ENCODE measurements at places on chromosomes 7 and 10. TPM values are rescaled to one million over a fixed set of nuclear protein-coding genes. Genes with fewer than 3 reads are reported as not detected.

DNA sequence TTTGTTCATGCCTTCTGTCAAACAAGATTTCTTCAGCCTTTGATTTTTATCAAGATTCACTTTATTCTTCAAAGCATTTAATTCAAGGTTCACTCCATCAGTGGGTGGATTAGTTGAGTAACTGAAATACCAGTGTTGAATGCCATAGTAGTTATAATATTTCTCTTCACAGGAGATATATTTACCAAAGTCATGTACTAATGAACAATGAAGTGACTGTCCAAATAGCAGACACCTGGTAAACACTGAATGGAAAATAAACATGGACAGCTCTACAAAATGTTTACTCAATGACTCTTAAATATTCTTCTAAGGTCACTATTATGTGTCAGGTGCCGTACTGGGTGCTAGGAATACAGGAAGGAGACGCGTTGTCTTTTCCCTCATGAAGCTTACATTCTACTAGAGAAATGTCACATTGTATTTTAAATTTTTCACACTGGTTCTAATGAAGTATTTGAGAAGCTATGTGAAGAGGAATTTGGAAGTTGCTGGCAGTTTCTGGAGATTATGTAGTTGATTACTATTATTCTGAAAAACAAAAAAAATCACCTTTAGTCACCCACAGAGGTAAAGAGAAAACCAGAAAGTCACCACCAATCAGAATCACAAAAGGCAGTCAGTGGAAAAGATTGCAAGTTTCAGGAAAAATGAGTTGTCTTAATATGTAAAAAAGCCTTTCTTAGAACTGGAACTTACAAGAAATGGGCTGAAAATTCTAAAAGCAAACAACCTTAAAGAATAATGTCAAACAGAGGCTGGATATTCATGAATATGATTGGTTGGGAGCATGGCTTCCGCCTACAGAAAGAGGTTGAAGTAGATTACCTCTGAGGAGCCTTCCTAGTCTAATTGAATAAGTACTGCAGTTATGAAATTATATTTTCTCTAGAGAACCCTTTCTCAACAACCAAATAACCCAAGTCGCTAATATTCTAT, 84.5 kb downstream of the RTKN2 start:
- no peak for DNase-seq

DNA sequence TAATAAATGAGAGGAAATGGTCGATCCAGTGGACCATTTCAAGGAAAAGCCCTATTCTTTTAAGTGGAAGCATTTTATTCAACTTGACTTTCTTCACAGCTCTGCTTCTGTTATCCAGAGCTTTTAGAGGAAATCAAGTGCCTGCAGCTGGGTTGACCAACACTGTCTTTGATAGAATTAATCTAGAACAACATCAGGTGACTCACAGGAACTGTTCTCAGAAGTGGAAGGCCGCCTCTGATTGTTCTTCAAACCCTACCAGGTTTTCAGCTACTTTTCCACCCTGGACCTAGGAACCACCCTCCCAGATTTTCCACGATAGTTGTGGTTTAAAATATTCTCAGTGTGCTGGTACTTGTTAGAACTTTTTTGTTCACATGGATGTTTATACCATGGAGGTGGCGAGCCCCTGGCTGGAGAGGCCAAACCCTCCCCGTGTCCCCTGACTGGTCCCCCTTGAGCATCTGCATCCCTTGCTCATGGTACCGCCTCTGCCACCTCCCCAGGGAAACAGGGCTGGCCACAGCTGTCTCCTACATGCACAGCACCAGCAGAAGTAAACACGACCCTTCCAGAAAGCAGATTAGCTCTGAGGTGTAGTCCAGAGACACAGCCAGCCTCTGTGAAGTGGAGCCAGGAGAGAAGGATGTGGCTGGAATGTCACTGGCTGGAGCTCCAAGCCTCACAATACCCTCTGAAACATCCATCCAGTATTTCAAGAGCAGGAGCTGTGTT, 293.3 kb downstream of the USP6NL start:
- no peak for DNase-seq

DNA sequence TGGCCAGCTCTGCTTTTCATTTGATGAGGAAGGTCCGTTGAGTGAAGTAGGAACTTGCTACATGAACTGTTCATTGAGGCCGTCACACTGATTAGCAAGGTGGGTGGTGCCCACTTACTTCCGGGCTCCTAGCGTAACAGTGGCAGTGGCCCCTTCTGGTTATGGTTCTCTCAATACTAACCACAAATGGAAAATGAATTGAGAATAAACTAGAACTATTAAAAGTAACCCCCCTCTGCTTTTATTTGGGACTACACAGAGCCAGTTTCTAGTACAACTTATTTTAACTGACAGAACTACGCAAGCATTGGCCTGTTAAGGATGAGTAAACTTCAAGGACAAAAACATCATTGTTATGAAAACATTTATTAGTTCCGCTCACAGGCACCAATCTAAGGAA, 519.1 kb downstream of the INHBA start:
- no peak for DNase-seq

DNA sequence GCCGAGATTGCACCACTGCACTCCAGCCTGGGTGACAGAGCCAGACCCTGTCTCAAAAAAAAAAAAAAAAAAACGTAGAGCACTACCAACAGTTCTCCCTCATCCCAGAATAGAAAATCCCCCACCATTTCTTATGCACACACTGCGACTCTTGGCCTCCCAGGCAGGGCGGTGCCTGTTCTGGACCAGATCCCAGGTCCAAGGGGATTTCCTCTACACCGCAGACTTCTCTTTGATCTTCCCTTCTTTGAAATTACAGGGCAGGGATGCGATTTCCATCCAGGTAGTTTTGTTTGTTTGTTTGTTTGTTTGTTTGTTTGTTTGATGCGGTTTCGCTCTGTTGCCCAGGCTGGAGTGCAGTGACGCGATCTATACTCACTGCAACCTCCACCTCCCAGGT, 91.8 kb downstream of the SEPTIN14 start:
- DNase-seq, result no peak

GRCh38 chr10:126124668-126125349, 228.4 kb downstream of the FANK1 start:
- DNase-seq, result no peak

Gene OR6B1
- total RNA-seq, result not detected

GRCh38 chr7:30133736-30134610, 813 bp upstream of the MTURN start:
- no peak for DNase-seq

Gene OR2A42
- total RNA-seq, result 0.10 TPM

DNA sequence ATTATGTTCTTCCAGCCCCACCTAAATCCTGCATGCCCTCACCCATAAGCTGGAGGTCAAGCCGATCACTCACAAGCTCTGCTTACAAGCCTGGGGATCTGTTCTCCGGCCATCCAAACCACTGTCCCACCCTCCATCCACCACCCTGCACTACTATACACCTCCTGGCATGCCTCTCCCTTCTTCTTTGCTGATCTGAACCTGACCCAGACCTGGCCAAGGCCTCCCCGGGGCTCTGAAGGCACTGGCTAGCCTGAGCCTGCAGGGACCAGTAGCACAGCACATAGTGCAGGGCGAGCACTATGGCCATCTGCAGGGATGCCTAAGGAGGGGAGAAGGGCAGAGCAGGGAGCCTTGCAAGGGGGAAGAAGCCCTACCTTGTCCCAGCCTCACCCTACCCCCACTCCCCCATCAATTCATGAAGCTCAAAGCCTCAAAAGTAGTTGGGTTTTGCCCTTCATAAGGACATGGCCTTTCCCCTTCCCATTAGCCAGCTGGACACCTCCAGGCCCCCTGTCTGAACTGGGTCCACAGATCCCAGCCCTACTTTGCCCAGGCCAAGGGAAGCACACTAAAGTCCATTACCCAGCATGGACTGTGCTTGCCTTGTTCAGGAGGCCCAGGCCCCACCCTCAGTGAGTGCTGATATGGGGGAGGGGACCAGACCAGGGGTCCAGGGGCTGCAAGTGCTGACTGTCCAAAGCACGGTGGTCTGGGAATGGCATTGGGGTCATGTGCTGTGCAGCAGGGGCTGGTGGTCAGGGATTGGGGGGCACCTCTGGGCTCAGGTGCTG, 29.6 kb downstream of the CHAT start:
- no peak for DNase-seq

Gene LIPJ
- total RNA-seq, result 0.49 TPM

Gene WNT8B
- total RNA-seq, result not detected

Gene ODAD2
- total RNA-seq, result 0.69 TPM

DNA sequence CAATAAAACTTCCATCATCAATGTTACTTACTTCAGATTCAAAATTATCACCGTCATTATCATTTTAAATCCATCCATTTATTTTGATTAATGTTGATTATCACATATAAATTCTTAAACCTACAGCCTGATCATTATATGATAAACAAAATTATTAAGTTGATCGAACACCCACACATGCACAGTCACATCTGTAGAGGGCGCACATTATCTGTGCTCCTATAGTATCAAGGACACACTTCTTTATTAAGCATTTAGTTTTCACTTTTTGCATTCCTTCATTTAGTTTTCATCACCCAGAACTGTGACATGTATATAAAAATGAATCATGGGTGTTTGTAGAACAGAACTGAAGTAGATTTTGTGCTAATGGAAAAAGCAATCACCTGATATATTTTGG, 26.2 kb upstream of the ZNF716 start:
- no peak for DNase-seq

DNA sequence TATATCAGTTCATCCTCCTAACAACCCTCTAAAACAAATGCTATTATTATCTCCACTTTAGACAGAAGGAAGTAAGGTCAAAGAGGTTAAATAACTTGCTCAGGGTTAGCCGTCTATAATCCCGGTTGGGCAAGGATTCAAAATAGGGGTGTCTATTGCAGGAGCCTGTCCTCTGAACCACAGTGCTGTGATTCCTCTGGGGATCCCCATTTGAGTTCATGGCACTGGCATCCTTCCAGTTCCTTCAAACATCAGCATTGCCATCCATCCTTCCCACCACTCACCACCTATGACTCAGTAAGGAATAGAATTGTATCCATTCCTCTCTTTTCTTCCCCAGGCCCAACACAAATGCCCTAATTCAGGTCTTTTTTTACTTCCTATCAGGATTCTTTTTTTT, 25.6 kb downstream of the HPS6 start:
- DNase-seq, result no peak

- no peak for DNase-seq
Measured at GRCh38 chr10:46018453-46019176, 11.8 kb downstream of the NCOA4 start.

DNA sequence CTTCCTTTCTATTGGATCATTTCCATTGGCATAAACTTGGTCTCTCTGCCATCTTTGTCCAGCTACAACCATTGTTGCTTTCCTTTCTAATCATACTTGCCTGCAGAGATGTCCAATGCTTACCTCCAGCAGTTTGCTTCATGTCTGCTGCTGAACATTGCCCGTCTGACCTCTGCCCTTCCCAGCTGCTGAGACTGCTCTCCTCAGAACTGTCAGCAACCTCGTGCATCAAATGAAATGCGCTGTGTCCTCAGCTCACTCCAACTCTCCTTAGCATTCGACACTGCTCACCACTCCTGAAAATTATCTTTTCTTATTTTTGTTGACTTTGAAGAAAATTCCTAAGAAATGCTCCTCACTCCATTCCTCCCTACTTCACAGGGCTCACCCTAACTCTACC, 5.0 kb downstream of the FAM170B start:
- DNase-seq, result no peak

DNA sequence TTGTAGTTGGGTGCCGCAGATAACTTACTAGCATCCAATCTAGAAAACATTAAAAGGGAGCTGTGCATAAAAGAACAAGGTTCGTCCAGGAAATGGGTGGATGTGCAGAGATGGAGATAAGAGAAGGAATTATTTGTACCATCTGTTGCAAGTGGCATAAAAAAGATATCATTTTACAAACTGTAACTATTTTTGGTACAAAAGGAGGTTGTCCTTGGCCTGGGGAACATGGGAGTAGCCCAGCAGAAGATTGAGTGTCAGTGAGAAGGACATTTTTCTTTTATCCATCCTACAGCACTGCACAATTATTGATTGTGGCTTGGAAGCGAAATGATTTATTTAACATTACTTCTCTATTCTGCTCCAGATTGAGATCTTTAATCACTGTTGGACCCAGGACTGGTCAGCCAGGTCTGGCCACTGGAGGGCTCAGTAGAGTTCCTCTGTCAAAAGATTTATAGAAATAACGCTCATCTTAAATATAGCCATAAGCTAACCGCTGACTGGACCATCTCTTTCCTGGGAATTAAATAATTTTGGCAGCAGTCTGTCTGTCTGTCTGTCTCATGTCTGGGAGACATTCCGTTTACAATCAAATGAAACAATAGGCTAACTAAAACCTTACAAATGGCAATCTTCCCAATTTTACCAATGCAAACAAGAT, 254.1 kb downstream of the KIAA1217 start:
- DNase-seq, result peak; percentile 33

- DNase-seq, result no peak
Measured at GRCh38 chr7:100493476-100494264, 9.9 kb downstream of the NYAP1 start.

GRCh38 chr7:19066170-19066569, 51.3 kb downstream of the TWIST1 start:
- no peak for DNase-seq

Gene ATOH7
- total RNA-seq, result not detected

DNA sequence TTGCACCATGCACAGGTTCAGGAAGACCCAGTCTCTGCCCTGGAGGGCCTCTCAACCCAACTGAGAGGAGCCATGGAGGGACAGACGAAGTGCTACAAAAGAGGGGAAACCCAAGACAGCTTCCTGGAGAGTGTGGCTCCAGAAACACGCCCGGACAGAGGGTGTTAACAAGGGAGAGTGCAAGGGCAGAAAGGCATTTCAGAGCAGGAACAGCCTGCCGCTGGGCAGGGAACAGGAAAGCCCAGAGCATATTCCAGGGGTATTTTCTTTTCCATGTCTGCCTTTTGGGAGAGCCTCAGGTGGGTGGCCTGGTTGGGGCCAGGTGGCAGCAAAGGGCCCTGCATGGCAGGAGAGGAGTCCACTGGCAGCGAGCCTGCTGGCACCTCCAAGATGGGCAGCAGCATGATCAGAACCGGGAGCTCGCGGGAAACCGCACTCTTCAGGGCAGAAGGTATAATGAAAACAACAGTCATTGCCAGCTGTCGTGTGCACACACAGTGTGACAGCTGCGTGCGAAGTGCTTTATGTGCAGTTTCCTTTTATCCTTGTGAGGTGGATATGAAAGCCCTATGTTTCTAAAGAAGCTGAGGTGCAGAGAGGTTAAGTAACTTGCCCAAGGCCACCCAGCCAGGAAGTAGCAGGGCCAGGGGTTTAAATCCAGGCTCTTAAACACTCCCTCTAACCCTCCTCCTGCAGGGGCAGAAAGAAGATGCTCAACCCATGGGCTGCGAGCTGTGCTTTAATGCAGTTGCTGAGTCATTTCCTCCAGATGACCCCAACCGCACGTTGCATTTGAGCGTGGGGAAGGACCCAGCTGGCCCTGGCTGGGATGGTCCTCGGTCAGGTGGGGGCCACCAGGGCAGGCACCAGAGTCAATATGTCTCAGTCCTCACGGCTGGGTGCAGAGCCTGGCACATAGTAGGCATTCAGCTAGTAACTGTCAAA, 128.6 kb downstream of the OAT start:
- DNase-seq, result no peak

Gene ANKRD61
- not detected for total RNA-seq

Gene CPN1
- not detected for total RNA-seq

GRCh38 chr7:151758622-151759540, 118.0 kb downstream of the PRKAG2 start:
- DNase-seq, result no peak

GRCh38 chr10:49435225-49435624, 39.3 kb upstream of the DRGX start:
- DNase-seq, result no peak

All from skin of body (tissue), 3 donors.